ENCODE measurements at places on chromosomes 12 and 14.

DNA sequence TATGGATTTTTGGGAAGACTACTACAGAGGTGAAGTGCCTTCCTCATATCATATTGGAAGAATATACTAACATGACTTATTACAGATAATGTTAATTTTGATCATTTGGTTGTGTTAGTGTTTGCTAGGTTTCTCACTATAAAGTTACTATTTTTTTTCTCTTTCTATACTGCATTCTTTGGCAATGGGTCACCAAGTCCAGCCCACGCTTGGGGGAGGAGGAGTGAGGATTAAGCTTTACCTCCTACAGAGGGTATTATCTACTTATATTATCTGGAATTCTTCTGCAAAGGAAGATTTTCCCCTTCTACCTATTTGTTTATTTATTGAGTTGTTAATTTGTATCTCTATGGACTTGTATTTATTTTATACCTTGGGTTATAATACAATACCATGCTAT is 31.5 kb downstream of the SCN8A start:
- DNase-seq: no peak

DNA sequence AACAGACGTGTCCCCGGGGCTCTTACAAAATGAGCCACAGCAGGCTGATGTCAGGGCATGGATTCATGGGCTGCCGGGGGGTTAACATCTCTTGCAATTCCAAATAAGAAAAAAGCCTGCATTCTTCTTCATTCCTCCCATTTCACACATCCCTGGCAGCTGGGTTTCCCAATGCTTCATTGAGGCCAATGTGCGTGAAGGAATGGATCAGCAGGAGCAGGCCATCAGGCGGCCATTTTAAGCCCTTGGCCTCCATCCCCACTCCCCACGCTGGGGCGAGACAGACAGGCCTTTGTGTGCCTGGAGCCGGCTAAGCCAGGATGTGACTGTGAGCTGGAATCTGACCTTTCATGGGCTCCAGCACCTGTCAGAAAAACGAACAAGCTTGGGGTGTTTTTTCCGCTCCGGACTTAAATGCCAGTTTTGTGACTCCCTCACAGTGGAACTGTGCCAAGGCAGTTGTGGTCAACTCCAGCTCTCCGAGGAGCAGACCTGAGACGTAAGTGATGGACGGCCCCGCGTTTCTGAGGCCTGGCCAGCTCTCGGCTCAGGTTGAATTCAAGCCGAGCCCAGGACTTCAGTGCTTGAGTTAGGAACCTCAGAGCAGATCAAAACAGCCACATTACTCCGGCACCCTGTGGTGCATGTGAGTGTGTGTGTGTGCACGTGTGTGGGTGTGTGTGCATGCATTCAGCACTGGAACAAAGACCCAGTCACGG is 133.1 kb downstream of the TMEM30B start:
- peak; percentile 95 for DNase-seq

- DNase-seq: no peak
Observed at GRCh38 chr12:54585243-54585642, 3.2 kb downstream of the PPP1R1A start.

GRCh38 chr12:108542320-108542719 is 18.7 kb downstream of the SART3 start:
- no peak for DNase-seq

DNA sequence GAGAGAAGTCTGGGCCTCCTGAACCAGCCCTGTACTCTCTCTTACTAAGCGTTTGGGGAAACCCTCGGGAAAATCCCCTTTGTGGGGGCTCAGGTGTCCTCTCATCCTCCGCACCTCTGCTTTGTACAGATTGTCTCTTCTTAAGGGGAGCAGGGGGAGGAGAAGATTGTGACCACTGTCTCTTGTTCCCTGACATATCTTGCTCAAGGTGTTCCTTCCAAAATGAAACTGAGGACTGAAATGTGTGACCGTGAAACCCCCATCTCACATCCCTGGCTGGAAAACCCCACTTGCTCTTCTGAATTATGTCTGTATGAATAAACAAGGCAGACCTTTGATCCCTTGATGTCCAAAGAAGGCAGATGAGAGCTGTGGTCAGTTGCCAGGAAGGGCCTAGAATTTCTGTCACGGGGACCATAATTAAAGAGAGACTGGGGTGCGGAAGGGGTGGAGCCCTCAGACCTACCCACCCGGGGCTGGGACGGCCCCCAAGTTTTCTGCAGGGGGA is 369.8 kb downstream of the AACS start:
- DNase-seq: no peak

DNA sequence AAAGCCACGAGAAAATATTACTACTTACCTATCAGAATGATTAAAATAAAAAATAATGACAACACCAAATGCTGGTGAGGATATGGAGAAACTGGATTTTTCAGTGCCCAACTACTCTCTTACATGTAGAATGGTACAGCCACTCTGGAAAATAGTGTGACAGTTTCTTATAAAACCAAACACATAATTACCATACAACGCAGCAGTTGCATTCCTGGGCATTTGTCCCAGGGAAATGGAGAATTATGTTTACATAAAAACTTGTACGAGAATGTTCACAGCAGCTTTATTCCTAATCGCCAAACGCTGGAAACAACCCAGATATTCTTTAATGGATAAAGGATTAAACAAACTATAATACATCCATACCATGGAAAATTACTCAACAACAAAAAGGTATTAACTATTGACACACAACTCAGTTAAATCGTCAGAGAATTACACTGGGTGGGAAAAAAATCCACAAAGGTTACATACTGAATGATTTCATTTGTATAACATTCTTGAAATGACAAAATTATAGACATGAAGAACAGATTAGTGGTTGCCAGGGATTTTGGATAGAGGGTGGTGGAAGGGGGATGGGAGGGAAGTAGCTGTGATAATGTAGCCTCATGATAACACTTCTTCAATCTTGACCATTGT is 35.4 kb downstream of the TAOK3 start:
- DNase-seq: peak; percentile 60

All from HFF-Myc (cell line).